HCEC 1CT (cell line): ENCODE measurements at places on chromosomes 2 and 18.

GRCh38 chr2:12222554-12222953 is 476.1 kb downstream of the LPIN1 start:
- no peak for DNase-seq

DNA sequence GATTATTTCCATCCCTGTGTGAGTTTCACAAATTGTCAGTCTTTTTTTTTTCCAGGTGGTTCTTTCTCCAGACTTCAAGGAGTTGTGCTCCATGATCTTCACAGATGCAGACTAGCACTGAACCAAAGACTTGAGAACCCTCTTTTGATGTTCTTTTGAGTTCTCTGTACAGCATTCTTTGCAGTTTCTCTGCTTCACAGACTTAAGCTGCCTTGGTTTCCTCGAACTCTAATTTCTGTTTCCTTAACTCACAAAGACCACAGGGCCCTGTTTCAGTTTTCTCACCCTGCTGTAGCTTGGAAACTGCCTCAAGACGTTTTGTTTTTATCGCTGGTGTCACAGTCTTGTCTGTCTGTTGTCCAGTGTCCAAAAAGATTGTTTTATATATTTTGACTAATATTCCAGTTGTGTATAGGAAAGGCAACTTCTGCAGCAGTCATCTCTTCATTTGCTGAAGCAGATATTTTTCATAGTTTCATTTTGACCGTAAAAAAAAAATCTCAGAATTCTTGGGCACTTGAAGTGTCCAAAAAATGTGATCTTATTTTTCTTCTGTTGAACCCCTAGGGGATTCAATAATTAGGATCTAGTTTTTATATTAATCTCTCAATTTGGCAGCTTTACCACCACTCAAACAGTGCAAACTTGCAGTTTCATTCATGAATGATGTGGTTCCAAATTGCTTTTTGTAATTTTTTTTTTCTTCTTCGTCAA is 97.0 kb upstream of the MC4R start:
- DNase-seq = no peak

DNA sequence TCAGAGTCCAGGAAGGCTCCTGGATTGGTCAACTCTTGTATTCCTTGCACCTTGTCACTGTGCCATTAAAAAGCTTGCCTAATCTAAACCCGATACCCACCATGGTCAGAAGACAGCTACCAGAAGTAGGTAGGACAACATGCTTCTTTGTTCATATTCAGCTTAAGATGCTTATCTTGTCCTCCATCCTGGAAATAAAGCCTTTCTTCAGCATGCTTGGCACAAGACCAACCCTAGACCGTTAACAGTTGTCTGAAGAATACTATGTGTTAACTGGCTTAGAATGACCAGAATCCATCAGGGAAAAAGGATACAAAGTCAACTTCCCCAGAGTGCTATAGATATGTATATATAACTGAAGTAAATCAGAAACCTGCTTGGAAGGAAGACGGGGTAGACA is 193.9 kb downstream of the ZRANB3 start:
- DNase-seq = no peak

DNA sequence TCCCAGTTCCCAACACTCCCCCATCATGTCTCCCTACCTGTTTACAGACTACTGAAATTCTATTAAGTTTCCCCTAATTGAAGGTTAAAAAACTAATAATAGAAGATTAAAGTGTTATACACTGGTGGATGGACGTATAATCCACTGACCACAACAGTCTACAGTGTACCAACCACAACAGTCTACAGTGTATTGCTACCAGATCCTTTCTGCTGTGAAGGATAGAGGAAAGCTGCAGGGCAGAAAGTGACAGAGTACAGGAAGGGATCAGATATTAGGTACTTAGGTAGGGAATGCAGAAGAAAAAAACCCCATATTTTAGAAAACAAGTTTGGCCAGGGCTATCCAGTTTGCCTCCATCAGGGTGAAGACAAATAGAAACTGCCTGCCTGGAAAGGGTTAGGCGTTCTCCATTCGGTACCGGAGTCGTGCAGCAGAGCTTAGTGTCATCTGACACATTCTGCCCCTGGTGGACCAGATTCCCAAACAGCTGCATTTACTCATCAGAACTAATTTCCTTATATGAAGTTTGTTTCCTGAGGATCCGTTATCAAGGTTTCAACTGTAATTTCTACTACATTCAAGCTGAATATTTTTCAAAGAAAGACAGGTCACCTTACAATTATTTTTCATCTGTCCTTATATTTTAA is 49.9 kb downstream of the KLF7 start:
- peak; percentile 51 for DNase-seq

- no peak for DNase-seq
Measured at GRCh38 chr2:75142081-75142480, 57.2 kb downstream of the TACR1 start.

DNA sequence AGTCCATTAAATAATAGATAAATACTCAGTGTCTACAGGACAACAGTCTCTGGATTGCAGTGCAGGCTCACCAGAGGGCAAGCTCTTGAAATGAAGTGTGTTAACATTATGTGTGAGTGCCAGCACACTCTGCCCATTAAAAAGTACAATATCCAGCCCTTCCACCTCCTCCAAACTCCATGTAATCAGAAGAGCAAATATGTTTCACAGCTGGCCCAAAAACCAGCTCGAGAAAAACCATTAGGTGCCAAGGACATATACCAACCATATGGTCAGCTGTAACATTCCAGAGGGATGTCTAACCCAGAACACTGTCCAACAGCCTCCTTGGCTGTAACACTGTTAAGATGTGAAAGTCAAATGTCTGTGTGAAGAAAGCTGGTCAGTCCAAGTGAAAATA is 112.2 kb downstream of the ZNF385B start:
- peak; percentile 81 for DNase-seq

DNA sequence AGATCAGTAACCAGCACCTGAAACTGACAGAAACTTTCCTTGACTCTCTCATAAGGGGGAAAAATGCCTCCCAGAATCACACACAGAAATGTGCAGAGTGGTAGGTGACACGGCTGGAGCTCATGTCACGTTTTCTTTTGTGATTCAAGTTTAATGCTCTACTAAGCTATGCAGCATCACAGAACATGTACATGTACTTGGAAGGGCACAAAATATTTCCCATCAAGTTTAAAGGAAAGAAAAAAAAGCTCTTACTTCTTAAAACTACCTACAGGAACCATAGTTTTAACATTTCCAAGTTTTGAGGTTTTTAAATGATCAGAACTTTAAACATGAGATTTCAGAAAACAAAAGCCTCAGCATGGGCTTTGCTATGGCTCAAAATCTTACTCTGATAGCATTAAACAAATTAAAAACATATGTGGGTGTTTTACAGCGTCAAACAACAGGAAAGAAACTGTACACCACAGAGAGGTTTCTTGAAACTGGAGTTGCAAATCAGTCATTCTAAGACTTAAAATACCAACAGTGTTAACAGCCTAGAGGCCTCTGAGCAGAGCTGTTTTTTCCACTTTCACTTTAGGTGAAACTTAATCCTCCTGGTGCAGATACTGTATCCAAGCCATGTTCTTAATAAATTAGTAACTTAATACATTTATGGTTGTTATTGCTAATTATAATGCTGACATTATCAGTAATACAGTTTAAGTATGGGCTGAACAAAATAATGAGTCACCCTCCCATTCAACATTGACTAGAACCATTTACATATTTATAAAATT is 30.1 kb downstream of the MBP start:
- peak; percentile 90 for DNase-seq

- DNase-seq = no peak
Measured at GRCh38 chr2:11072550-11072949, 82.7 kb upstream of the SLC66A3 start.

DNA sequence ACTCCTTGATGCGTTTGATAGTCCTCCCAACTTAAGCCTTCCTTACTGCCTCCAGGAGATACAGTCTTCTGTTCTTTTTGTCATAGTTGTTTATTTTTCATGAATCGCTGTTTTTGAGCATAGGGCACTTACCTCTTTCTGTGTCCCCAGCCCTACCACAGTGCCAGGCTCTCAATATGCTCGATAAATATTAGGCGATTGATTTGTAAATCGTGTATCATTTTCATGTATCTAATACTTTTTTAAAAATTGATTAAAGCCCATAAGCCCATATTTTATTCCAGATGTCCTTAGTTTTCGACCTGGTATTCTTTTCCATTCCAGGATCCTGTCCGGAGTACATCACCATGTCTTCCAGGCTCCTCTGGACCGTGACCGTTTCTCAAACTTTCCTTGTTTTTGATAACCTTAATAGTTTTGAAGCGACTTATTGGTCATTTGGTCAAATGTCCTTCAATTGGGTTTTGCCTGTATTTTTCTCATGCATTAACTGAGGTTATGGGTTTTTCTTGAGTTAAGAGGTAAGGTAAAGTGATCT is 444 bp upstream of the MMADHC start:
- no peak for DNase-seq

DNA sequence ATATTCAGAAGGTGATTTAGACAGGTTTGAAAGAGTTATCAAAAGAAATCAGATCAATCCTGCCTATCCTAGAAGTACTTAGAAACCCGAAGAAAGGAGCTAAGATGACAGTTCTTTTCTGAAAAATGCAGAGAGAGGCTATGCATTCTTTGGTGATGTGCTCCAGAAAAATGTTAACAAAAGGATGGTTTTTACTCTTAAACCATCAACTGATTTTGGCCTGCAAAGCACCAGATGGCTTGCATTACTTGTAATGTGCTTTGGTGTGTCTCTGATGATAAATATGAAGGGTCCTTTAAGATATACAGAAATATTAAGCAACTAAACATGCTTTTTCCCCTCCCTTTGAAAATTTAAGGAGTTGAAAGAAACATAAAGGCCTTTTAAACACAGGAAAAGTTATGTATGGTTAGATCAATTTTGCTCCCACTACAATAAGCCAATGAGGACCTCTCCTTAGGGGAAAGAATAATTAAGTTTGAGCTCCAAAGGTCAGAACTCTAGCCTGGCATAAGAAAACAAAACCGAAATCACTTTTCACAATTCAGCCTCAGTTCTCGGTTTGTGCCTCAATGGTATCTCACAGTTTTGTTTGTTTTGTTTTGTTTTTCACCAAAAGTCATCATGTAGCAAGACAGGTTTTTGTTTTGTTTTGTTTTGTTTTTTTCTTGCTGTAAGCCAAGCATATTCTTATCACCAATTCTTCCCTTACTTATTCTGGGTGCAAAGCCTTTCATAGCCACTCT is 302.4 kb upstream of the NT5C1B start:
- no peak for DNase-seq

GRCh38 chr2:28173377-28173776 is 219.3 kb upstream of the FOSL2 start:
- no peak for DNase-seq

DNA sequence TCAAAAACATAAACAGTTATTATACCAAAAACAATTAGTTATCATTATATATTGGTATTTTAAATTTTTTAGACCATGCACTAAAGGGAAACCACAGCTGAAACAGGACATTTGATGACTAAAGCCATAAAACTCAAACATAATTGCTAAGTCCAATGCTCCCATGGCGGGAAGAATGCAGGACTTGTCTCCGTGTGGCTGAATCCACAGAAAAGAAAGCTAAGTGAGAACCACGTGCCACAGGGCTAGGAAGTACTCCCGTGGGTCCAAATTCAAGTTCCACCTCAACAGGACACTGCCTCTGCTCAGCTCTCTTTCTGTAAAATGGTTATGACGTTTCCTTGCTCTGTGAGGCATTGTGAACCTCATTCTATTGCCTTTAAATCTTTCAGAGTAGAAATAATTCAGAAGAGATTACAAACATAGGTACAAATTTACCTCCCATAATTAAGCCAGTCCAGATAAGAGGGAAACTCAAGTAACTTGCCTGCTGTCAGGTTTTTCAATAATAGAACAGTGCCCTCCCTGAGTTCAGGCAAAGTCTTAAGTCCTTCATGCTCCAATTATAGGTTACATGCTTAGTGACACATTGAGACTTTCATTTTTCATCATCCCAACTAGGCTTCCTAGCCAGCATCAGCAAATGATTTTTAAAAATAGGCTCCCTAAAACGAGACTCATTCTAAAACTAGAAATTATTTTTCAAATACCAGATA is 36.7 kb downstream of the FTCDNL1 start:
- DNase-seq = no peak

DNA sequence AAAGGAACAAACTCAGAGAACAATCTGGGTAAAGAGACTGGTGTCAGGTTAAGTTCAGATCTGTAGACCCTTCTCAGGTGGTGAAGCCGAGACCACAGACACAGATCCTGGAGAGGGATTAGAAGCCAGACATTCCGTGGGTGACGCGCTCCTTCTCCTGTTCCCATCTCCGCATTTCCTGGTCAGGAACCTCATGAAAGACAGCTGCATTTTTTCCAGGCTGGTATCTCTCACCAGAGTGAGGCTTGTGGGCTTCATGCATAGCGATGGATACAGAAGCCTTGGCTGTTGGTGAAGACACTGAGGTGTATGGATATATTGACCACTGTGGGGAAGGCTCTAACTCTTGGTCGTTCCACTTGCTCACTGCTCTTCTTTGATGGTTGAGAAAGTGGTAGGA is 152.6 kb downstream of the FAM210A start:
- DNase-seq = no peak

DNA sequence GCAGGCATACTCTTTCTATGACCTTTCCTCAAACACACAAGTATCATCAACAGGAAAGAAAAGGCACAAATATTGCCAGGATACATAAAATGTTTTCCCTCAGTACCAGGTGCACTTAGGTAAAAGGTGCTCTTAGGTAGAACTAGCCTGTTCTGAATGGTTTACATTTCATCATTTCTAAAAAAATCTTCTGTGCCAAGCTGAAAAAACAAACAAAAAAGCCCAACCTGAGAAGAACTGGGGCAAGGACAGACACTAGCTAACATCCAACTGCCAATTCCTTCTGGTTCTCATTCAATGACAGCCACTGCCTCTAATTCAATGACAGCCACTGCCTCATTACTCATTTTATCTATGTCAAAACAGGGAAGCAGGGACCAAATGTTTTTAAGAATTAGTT is 68.5 kb downstream of the SPIRE1 start:
- no peak for DNase-seq

DNA sequence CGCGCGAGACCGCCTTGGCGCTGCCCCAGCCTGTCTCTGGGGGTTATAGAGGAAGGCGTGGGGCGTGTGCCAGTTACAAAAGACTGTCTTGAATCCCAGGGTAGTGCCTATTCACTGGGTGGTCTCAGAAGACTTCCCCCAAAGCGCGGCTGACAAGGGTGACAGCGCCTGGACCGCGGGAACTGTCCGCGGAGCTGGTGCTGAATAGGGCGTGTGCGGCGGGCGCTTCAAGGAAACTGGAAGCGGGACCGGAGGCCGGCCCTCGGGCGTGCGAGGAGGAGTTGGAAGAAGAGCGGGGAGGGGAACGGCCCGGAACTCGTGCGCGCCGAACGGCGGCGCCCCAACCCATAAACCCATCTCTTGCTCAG is 2.3 kb downstream of the EGR4 start:
- no peak for DNase-seq

- DNase-seq = no peak
Measured at GRCh38 chr2:5368263-5368662, 323.9 kb upstream of the SOX11 start.
